Stimulated activated CD4-positive, alpha-beta T cell treated with anti-CD3 and anti-CD28 coated beads, Interleukin-12 subunit alpha, Interleukin-12 subunit beta, amount 100 ng/mL, for 24 hours (primary cell): ENCODE measurements at places on chromosomes 7 and 10.

GRCh38 chr7:44408596-44408995, 81.9 kb downstream of the NUDCD3 start:
- no peak for DNase-seq

- no peak for DNase-seq
These were observed 80.8 kb downstream of the ARHGAP22 start for GRCh38 chr10:48523820-48524758.

DNA sequence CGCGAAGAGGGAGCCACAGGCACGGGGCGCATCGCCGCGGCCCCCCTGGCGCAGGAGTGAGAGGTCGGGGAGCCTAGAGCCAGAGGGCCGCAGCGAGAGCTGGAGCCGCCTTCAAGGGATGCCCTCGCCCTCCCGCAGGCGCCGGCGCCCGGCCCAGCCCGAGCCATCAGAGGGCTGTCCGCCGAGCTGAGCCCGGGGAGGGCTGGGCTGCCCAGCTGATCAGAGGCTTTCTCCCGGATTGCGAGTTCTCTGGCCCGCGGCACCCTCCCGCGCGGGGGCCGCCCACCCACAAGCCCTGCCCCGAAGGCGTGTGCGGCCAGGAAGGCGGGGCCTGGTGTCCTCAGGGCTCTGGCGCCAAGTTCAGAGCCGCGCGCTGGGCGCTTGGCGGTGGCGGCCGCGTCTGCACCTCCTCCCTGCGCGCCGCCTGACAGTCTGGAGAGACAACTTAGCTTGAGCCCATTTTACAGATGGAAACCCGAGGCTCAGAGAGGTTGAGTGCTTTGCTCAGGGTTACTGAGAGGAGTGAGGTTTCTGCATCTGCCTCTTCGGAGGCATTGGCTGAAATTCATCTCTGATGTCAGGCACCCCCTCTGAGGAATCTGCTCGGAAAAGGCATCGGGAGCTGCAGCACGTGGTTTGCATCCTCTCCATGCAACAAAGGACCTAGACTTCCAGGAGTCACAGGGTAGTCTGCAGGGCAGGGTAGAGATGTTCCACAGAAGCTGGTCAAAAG, 3.8 kb upstream of the ANTXRL start:
- peak; percentile 34 for DNase-seq

- no peak for DNase-seq
These were observed 18.0 kb downstream of the FKBP6 start for GRCh38 chr7:73345951-73346350.

DNA sequence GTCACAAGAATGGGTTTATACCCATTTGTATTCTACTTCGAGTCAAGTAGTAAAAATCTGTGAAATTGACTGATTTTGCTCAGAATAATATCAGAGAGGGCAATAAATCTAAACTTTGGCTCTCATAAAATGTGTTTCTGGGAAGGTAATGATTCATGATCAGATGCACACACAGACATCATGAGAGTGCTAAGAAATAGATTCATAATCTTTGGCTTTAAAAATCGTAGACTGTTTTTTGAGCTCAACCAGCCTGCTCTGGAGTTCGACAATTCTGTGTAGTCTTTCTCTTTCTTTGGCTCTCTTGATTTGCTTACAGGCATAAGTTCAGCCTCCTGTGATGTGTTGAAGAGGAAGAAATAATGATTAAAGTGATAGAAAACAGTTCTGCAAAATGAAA, 494.7 kb downstream of the SDK1 start:
- no peak for DNase-seq

DNA sequence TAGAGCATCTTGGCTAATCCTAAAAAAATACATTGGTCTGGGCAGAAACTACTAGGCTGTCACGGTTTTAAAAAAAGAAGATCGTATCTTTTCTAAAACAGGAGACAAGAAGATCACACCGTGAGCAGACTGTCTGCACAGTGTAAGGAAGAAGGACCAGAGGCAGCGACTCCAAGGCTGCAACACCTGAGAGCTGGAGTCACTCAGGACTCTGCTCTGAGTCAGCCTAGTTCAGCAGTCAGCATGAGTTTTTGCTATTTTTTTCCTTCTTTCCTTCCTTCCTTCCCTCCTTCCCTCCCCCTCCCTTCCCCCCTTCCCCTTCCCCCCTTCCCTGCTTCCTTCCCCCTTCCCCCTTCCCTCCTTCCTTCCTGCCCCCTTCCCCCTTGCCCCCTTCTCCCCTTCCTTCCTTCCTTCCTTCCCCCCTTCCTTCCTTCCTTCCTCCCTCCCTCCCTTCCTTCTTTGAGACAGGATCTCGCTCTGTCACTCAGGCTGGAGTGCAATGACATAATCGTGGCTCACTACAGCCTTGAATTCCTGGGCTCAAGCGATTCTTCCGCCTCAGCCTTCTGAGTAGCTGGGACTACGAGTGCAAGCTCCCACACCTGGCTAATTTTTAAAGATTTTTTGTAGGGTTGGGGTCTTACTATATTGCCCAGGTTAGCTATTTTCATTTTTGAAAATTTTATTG, 24.4 kb downstream of the BAG3 start:
- no peak for DNase-seq

GRCh38 chr7:16271355-16271915, 149.9 kb downstream of the CRPPA start:
- no peak for DNase-seq
